ENCODE measurements at places on chromosomes 6 and 20.

- no peak for DNase-seq
Measured at GRCh38 chr6:29564875-29565274, 5.3 kb upstream of the UBD start.

GRCh38 chr20:57342829-57343228, 8.2 kb upstream of the RAE1 start:
- DNase-seq = no peak

DNA sequence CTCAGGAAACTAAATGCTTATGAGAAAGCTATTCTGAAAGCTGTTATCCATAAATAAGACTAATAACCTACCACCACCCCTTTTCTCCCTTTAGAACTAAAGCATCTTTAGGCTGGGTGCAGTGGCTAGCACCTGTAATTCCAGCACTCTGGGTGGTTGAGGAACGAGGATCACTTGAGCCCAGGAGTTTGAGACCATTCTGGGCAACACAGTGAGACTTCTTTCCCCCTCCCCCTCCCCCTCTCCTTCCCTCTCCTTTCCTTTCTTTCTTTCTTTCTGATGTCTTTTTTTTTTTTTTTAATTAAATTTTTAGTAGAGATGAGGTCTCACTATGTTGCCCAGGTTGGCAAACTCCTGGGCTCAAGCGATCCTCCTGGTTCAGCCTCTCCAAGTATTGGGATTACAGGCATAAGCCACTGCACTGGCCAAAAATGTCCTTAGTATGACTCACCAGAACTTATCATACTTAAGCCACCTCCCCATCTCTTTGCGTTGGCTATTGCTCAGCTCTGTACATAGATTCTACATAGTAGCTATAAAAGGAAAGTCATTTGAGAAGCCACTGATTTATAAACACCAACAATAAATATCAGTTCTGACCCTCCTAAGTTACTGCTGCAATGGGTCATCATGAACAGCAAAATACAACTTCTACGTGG, 54.8 kb upstream of the SPDEF start:
- DNase-seq = no peak

- DNase-seq = no peak
Measured at GRCh38 chr20:22080985-22081384, 375.5 kb downstream of the PAX1 start.

- no peak for DNase-seq
Measured at GRCh38 chr6:7252390-7252789, 60.6 kb downstream of the SSR1 start.

DNA sequence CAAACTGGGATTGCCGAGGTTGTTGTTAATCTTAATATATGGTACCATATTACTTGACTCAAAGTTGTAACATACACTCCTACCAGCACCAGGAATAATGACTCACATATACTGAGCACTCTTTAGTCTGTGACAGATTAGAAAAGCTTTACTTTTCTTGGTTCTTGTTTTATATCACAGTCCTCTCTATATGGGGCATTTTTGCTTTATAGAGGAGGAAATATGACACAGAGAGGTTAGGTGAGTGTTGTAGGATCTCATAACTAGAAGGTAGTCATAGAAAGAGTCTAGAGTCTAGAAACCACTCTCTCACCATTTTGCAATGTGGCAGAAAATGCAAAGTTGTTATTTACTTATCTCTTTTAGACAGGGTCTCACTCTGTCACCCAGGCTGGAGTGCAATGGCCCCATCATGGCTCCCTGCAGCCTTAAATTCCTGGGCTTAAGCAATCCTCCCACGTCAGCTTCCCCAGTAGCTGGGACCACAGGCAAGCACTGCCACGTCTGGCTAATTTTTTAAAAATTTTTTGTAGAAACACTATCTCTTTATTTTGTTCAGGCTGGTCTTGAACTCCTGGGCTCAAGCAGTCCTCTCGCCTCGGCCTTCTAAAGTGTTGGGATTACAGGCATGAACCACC, 13.4 kb downstream of the TRIM38 start:
- no peak for DNase-seq

GRCh38 chr6:105170059-105170458, 9.8 kb downstream of the POPDC3 start:
- DNase-seq = no peak

GRCh38 chr20:36115925-36116324, 38.6 kb upstream of the EPB41L1 start:
- DNase-seq = no peak

DNA sequence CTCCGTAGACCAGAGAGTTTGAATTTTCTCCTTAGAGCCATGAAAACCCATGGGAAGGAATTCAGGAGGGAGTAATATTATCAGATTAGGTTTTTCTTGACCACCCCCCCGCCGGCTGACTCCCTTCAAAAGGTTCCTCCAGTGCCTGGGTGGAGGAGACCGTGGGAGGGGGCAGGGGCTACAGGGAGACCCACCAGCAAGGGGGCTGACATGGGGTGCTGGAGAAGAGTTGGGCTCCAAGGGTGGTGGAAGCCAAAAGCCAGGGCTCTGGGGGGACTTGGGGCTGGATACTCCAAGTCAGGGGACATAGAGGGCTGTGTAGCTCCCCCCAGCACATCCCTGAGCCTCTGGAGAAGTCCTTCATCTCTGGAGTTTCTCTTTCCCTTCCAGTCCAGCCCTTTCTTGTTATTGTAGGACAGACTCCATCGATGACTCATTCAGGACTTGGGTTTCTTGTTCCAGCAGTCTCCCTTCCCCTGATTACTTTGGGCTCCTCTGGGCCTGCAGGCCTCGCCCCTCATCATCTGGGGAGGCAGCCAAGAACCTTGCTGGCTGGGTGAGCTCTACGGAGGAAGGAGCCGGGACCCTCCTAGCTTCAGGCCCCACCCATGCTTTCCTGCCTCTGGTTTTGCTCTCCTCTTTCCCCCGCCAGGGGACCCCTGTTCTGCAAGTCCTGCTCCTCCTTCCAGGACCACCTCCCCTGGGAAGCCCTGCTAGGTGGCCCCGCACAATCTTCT, 10.5 kb upstream of the KIAA1755 start:
- no peak for DNase-seq

DNA sequence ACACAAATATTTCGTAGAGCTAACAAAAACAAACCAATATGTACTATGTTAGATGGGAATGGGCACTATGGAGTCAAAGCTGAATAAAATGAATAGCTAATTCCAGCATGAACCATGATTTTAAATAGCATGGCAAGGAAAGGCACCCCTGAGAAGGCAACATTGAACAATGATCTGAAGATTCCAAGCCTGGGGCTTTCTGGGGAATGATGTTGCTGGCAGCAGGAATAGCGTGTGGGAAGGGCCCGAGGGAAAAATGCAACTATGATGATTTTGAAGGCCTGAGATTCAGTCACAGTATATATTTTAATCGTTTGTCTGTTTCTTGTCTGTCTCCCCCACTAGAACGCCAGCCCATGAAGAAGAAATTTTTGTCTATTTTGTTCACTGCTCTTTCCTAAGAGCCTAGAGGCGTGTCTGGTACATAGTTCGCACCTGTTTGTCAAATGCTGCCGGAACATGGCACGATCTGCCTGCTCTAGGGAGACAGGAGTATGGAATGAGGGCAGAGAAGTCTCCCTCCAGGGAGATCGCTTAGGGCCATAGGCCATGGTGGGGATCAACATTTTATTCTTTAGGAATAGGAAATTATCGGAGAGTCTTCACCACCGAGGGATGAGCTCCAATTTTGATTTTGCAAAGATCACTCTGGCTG, 84.8 kb upstream of the EYA2 start:
- DNase-seq = no peak

DNA sequence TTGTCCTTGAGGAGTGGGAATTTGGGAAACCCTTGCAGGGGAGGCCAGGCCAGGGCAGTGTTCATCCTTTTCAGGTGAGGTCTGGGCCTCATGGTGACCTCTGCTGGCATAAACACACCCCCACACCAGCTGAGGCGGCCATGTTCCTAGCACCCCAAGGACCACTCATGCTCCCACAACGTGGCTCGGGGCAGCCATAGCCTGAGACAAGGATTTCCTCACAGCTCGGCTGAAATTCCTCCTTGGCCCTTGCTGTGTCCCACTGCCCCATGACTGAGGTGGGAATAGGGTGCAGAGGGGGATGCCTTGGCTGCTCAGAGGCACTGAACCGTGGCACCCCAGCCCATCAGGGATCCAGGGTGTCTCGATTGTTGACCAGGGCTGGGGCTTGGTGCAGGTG, 27.3 kb upstream of the SPDEF start:
- no peak for DNase-seq

GRCh38 chr6:166672624-166673206, 45.7 kb upstream of the RPS6KA2 start:
- no peak for DNase-seq

GRCh38 chr6:52522151-52522626, 54.7 kb downstream of the TRAM2 start:
- DNase-seq = no peak

DNA sequence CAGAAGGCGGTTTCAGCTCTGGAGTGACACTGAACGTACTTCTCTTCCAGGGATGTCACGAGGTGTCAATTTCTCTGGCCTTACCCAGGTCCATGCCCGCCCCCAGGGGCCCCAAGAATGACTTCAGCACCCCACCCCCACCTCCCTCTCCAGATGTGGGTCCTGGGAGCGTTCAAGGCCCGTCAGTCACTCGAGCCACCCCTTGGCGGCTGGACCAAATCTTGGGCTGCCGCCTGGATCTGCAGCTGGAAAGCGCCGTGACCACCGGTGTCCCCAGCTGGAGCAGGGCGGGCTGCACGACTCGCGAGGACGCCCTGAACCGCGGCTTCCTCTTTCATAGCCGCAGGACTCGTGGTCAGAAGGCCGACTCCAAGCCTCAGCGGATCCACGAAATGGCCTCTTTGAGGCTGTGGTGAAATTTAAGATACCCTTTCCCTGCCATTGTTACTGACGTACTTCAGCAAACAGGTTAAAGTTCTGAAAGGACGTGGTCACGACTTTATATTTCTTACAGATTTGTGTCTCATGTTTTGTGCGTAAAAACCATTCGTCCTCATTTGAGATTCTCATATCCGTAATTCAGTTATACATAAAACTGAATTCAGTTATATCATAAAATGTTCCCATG, 29.3 kb downstream of the TRIM38 start:
- peak; percentile 38 for DNase-seq

GRCh38 chr20:43386878-43387277, 70.8 kb upstream of the SRSF6 start:
- DNase-seq = no peak

GRCh38 chr6:105785066-105785811, 300.9 kb upstream of the PRDM1 start:
- DNase-seq = no peak

DNA sequence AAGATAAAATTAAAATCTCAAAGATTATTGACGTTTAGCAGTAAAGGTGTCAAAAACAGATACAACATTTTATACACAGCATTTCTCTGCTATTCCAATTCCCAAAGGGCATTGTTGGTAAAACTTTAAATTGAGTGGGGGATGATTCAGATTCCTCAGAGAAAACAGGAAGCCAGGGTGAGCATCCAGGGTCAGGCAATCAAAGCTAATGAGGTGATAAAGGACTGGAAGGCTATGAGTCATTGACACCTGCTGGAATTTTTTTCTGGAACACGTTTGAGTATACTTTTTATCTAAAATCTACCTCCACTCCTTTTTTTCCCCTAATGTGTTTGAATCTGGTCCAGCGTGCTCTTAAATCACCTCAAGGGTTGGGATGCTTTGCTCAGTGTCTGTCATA, 52.2 kb downstream of the FKBP1C start:
- DNase-seq = no peak

DNA sequence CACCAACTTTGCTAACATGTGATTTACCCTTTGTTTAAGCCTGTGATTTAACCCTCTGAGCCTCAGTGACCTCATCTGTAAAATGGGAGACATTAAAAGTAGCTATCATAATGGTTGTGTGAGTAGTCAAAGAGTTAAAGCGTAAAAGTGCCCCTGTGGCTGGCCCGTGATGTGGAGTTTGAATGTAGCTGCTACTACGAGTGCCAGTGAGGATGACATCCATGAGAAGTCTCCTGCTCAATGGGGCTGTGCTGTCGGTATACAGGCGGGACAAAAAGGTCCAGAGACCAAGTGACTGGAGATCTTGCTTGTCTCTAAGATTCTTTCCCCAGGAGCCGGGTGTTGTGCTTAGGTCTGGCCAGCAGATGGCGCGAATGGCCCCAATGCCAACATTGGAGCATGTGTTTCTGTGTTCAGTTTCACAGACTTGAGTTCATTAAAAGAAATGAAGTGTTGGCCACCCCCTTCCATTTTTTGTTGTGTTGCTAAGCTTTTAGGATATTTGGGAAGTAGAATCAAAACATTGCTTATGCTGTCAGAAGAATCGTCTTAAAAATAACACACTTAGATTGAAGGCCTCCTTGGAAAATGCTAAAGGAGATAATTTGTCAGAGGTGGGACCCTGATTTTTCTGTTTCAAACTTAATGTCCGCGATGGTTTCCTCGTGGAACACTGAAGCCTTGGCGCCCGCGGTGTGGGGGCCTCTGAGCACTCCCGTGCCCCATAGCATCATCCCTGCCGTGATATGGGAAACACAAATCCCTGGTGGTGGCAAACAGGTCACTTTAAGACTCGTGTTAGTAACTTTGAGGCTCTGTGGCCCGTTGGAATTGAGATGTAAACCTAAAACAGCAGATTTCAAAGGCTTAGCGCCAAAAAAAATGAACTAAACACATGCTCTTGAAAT, 9.3 kb upstream of the RBM38 start:
- DNase-seq = peak; percentile 81

DNA sequence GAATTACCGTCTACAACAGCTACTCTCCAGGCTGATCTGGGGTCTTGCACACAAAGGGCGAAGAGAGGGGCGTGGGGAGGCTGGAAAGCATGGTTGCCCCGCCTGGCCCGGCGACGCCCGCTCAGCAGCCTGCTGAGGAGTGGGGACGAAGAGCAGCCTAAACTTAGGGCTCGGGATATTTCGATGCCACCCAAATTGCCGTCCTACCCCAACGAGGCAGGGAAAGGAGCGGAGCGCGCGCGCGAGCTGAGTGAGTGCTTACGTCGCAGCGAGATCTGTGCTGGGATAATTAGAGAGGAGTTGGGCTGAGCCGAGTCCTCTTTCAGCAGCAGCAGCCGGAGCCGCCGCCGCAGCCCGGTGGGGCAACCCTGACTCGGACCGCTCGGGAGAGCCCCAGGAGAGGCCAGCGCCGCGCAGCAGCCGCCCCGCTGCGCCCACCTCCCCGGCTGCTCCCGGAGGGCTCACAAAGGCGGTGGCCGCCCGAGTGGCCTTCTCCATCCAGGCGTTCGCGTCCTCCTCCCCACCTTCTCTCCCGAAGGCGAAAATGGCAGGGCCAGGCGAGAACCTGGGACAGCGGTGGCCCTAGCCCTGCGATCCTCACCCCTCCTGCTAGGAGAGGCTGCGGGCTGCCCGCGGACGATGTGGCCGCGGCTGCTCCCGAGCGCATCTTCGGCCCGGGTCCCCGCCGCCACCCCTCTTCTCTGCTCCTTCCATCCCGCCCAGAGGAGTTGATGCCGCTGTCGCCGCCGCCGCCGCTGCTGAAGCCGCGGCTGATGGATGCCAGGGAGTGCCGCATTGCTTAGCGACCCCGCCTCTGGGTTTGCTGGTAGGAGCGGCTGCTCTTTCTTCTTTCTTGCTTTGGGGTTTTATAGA, at the start of gene CLVS2:
TSS of gene CLVS2 (plus strand) at position 315 of the 873 bp plus-strand sequence. CDS start 1,543 bp downstream, outside the sequence.
- DNase-seq = peak; percentile 81

Data from HEK293T (cell line).